Activated CD8-positive, alpha-beta memory T cell treated with anti-CD3 and anti-CD28 coated beads for 1 hour (primary cell): ENCODE measurements at places on chromosomes 1 and 21.

DNA sequence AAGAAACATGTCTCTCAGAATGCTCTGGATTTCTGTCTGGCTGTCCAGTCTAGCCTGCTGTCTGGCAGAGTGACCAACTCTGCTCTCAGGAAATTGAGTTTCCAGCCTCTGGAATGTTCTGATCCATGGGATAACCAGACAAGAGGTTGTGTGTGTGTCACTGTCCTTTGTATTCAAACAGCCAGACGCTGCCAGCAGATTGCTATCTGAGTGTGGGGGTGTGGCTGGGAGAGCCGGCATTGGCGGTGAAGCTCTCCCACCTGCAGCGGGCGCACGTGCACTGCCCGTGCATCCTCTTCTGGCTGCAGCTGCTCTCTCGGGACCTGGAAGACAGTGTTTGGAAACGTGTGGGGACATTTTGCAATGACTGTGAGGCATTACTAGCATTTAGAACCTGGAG, 26.1 kb downstream of the PKP1 start:
- DNase-seq, result no peak

DNA sequence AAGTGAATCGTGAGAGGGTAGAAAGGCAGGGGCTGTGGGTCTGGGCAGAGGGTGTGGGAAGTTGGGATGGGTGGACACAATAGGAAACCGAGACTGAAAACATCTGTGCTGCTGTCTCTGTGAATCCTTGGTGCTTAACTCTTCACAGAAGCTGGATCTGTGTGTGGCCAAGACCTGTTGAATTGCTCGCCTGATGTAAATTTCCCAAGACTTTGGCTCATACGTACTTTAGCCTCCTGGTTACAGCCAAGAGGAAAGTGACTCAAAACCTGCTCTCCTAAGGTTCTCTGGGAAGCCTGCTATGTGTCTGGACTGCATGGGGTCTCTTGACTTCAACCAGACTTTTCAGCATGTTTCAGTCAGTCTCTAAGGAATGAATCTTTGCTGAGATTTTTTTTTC, 270.3 kb downstream of the RWDD3 start:
- DNase-seq, result no peak

DNA sequence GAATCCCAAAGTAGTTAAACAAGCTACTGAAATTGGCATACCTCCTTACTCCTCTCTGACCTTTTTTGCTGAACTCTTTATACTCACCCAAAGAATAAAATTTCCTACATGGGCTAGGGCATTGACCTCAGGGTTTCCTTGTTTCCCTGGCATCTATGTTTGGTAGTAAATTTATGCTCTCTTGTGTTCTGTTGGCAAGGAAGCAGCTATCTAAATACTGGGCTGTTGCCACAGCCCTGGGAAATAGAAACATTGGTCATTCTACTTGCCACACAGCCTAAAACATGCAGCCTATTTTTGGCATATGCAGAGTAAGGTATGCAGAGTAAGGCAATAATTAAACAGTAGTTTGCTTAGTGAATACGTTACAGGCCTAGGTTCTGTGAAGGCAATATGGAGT, 351.4 kb downstream of the HLX start:
- DNase-seq, result no peak

DNA sequence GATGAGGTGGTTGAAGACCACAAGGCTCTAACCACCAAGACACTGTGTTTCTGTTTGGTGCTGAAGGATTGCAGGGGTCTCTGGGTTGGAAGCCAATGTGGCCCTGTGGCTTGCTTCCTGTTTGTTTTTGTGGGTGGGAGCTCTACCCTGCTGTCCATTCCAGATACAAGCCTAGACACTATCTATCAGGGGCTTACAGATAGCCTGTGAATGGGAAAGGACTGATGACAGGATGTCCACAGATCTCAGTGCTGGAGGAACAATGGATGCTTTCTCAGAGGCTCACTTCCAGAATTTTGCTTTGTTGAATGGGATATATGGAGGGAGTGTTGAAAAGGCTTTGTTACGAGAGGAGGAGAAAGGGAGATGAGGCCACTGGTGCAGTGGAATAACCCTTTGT, 69.7 kb downstream of the NOS1AP start:
- DNase-seq, result no peak

DNA sequence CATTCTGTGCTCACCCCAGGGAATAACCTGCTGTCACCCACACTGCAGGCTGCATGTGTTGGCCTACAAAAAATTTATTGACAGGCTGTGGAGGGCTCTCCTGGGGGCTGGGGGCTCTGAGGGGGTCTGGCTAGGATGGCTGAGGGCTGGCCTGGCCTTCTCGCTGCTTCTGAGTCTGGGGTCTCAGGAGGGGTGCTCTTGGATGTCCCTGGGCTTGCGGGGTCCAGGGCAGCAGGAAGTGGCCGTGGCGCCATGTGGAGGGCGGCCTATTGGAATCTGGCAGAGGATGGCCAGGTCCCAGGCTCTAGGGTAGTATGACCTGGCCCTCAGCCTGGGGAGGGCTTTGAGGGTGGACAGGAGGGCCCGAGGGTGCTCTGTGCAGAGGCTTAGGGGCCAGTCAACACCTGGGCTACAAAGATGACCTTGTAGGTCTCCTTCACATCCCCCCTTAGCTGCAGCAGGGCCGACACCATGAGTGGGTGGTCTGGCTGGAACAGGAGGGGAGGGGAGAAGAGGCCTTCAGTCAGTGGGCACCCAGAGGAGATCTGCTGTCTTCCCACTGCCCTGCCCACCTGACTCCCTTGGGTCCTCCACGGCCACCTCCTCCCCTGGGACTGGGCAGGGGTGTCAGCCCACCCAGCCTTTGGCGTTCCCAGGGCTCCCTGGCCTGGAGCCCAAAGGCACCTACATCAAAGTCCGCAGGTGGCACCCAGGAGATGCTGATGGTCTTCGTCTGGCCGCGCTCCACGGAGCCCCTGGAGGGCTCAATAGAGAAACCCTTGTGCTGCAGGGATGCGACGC, 3.0 kb upstream of the TMEM52 start:
- no peak for DNase-seq

GRCh38 chr21:36125512-36126207, 9.2 kb upstream of the CBR3 start:
- DNase-seq, result peak; percentile 11

DNA sequence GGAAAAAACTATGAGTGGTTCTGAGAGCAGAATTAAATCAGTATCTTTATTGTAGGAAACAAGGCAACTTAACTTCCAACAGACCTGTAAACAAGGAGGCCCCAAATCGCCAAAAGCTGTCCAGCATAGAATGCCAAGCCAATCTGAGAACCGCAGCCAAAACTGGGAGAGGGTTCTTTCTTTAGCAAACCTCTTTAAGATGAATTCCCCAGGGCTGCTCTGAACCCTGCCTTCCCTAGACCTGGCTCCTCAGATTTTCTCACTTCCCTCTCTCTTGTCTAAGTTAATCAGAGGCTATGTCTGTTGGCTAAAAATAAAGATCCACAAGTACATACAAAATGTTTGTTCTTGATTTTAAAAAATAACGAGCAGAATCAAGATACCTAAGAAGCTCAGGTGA, 141.4 kb downstream of the SMYD3 start:
- DNase-seq, result no peak

DNA sequence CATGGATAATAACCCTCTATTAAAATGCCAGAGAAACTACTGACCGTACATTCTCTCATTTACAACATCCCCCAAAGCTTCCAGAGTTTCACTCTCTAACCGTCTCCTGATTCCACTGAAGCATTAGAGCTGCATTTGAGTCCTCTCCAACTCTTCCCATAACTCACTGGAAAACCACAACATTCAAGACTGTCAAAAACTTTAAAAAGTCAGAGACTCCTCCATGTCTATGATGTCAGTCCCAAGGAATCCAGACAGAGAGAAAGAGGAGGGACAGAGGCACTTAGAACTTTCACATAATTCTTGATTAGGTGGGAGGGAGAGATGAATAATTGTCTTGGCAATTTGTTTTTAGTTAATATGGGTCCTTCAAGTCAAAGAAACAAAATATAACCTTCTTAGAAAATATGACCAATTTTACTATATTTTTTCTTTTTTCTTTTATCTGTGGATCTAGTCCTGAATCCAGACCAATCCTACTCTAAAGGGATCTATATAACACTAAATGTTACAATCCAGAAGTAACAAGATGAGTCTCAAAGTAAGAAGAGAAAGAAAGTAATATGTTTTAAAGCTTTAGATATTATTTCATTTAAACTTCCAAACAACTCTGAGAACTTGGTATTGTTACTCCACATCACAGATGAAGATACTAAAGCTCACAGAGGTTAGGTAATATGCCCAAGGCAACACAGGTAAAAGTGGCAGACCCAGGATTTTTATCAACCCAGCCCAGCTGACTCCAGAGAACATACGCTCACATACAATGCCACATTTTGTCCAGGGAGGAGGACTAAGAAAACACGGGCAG, 23.8 kb downstream of the OTUD7B start:
- DNase-seq, result no peak

DNA sequence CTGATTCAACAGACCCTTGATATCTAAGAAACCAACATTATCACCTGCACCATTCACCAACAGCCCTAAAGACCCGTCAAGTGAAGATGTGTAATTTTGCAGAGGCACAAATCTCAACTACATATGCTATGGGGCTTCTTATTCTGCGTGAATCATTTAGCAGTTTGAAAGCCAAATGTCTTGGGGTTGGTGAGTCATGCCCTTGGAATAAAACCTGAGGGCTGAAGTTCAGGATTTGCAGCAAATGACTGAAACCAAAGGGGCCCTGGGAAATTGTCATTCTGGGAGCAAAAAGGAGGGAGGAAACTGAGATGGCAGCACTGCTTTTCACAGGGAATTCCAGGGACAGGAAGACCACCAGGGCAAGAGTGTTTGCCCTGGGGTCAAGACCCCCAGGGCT, 79.2 kb upstream of the TNR start:
- DNase-seq, result no peak

GRCh38 chr21:35011681-35012080, 37.4 kb downstream of the RUNX1 start:
- no peak for DNase-seq

- no peak for DNase-seq
Observed at GRCh38 chr21:39968010-39968409, 100.8 kb downstream of the PCP4 start.

DNA sequence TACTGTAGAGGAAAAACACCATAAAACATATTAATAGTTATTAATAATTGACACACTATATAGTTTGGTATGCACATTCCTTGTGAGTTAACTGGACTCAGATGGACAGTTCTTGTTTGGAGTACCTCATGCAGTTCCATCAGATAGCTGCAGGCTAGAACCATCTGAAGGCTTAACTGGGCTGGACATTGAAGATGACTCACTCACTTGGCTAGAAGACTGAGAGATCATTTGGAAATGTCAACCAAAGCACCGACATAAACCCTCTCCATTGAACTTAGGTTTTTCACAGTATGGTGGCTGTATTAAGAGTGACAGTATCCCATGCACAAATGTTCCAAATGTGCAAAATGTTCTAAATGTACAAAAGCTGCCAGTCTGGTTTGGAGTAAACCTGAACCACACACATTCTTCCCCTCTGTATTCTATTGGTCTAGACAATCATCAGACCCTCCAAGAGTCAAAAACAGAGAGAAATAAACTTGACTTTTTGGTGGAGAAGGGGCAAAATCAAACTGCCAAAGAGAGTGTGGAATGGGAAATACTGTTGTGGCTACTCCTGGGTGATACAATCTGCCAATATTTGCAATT, 708.4 kb downstream of the KCNT2 start:
- DNase-seq, result no peak

DNA sequence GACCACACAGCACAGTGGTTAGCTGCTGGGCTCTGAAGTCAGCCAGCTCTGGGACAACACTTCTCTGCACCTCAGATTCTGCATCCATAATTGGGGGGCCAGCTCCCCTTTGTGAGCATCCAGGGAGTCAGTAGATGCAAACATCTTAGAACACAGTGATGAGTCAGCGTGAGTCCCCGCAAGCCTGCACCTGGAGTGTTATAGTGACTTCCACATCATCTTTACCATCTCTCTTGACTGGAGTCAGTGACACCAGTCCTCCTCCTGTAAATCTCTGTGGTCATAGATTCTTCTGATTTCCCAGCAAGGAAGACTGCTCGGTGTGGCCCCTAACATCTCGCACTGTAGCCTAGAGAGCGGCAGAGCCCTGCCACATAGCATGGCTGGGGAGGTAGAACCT, 13.9 kb upstream of the EDN2 start:
- no peak for DNase-seq

DNA sequence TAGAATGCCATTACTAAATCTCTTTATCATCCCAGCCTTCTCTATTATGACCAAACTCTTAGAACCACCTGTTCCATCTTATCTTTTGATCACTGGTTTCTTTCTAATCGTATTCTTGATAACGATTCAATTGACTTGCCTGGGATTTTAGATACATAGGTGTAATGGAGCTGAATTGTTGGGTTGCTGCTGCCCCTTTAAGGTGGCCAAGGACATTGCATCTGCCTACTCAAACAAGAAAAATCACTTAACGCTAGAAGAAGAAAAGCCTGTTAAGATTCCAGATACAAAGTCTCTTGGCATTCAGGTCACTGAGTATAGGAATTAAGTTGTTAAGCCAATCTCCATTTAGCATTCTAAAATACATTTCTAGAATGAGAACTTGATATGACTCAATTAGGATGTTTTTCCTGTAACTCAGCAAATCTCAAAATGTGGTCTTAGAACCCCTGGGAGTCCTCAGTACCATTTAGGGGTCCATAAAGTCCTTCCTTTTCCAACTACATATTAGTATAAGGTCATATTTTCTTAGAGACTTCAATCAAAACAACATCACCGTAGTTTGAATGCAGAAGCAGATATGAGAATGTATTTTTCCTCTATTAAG, 12.4 kb downstream of the NEXN start:
- DNase-seq, result no peak

GRCh38 chr1:167819849-167820683, 93.9 kb downstream of the ADCY10 start:
- no peak for DNase-seq

DNA sequence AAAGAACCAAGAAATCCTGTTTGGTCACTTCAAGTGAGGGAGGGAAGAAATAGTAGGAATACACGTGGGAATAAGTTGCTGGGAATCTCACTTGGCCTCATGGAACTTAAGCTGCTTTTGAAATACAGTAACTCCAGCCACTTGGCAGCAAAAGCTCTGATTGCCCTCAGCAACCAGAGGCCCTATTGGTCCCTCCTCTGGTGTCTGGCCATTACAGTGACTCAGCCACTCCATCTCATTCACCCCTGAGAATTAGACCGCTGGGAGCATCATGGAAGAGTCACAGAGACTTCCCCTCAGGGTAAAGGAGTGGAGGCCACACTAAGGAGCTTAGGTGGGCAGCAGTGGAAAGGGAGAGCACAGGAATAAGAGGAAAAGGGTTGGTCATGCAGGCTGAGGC, 99.6 kb downstream of the ELAVL4 start:
- no peak for DNase-seq

GRCh38 chr1:2150801-2151200, 43.8 kb downstream of the FAAP20 start:
- DNase-seq, result no peak

- DNase-seq, result no peak
Observed at GRCh38 chr1:84078842-84079202, 65.2 kb upstream of the PRKACB start.

DNA sequence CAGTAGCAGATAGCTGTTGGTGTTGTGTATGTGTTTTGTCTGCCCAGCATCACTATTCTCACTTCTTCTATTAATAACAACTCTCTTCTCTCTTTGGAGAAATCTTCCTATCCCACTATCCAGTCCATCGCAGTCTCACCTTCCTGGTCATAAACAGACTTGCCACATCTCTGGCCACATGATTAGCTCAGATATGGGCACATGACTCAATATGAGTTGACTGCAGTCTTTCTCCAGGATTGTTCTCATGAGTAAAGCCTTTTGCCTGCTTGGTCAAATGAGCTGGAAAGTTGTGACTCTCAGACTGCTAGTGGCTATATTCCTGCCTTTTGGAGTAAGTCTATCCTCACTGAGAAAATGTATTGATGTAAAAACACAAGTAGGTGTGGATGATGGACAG, 32.9 kb upstream of the TADA1 start:
- no peak for DNase-seq

- no peak for DNase-seq
Observed at GRCh38 chr1:56938646-56939045, 27.2 kb downstream of the C8B start.
